ENCODE measurements at places on chromosomes 5 and 9.

GRCh38 chr9:89467278-89467625, 30.7 kb downstream of the SEMA4D start:
- DNase-seq, result no peak

- no peak for DNase-seq
Observed at GRCh38 chr5:16693879-16694278, 77.1 kb upstream of the RETREG1 start.

DNA sequence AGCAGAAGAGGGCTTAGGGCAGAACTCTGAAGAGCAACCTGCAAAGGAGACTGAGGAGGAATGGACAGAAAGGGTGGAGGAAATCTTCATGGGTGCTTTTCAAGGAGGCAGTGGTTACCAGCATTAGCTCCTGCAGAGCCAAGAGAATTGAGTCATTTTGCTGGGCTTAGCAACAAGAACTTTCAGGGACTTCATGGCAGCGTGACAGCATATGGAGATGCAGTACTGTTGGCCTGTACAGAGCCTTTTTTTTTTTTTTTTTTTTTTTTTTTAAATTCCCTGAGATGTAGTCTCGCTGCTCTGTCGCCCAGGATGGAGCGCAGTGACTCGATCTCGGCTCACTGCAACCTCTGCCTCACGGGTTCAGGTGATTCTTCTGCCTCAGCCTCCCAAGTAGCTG, 296.0 kb upstream of the DMRT1 start:
- DNase-seq, result no peak

DNA sequence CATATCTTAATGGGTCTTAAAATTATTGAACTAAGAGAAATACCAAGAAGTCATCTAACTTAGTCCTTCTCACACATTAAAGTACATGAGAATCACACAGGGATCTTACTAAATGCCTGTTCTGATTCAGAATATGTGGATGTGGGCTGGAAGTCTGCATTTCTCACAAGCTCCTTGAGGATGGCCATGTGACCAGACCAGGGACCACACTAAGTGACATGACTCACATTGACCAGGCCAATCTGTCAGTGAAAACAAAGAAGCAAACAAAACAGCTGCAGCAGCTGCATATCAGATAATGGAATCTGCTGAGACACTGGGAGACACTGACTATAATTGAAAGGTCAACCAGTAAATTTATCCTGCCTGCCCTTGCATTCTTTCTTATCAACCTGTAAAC, 110.5 kb downstream of the ADAMTS12 start:
- DNase-seq, result peak; percentile 59

DNA sequence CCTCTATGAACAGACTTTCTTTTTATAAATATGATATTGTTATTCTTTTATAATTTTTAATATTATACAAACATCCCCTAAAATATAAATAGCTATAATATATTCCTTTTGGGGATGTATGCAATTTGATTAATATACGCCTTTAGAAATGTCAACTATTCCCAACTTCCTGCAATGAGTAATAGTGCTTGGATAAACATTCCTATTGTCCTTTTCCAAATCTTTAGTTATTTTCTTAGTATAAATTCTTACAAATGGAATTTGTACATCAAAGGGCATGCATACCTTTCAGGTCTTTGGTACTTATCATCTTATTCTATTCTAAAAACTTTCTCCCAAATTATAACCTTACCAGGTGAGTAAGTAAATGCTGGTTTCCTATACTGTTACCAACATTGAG, 6.2 kb downstream of the NLN start:
- no peak for DNase-seq

DNA sequence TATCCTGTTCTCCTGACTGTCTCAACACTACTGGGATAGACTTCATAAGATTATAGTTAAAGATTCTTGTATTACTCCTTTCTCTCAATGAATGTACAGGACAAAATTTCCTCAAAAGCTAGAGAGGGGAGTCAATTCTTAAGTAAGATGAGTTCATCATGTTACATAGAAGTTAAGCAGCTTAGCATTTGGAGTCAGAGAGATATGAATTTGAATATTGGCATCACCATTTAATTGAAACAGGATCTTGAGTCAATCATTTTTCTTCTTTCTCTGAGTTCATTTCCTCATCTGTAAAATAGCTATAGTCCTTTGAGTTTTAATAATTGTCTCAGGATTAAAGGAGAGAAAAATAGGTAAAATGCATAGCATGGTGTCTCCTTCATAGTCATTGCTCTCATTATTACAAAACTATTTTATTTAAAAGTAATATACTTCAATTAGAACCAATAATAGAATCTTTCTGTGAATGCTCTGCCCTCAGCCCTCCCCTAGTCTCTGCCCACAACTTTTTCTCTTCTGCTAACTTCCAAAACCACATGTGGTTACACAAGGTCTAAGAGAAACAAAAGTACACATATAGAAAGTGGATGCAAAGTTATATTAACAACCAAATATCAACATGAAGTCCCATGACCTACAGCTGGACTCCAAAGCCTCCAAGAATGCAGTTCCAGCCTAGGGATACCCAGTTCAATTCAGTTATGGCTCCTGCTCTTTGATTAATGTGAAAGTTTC, 265.6 kb downstream of the TLE1 start:
- DNase-seq, result no peak

DNA sequence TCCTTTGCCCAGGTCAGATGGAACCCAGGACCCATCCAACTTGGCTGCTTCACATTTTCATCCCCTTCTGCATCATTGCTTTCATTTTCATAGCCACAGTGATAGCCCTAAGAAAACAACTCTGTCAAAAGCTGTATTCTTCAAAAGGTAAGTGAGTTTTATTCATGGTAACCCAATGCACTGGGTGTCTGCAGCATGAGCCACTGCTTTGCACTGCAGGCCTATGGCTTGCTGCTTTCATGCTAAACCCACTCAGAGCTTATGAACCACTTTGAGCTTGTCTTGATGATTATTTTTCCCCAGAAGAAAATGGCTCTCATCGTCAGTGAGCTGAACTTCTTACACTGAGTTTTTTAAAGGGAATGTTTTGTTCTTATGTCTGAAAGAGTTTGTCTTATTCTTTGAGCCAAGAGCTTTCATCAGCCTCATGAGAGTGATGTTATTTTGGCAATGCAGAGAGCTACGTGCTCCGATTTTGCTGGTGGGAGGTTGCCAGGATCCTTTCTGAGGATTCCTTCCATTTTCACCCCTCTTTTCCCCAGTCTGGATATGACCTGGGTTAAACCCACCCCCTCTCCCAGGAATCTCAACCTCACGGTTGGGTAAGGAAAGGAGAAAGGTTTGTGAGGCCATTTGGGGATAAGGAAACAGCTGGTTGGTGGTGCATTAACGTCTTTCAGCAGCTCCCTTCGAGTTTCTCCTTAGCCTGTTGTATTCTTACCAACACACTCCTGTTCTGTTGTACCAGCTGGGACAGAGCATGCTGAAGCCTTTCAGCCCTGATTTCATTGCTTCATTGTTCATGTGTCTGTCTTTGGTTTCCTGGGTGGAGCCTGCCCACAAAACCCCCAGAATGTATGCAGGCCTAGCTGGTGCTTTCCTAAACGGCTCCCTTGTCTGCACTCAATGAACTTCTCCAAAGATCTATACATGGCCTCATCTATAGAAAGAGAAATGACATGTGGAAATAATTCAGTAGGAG, 47.6 kb downstream of the PDCD1LG2 start:
- no peak for DNase-seq

- peak; percentile 2 for DNase-seq
Observed at GRCh38 chr9:121842612-121842978, 191.2 kb downstream of the DAB2IP start.

DNA sequence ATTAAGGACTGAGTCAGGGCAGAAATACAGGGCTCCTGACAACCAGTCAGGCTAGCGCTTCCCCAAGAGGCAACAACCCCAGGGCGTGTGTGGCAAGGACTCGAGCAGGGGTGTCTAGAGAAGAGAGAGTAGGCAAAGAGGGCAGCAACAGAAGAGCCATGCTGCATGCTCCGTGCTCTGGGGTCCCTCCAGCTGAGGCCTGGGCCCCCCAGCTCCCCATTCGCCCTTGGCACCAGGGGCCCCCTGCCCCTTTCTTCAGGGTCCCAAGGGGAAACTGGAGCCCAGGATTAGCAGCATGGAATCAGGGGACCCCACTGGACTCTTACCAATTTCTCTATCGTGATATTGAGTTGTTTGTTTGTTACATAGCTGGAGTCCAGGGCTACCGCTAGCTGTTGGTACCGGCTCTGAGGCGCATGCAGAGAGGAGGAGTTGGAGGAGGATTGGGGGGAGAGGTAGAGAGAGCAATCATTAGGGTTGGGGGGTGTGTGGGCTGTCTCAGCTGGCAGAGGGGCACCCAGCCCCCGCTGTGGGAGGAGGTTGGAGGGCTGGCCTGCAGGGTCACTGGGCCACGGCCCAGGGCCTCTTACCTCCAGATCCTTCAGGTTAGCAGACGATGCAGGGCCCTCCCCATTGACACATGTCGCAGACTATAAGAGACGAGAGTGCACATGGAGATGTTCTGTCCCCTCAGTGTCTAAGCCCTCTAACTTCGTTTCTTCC, 8.8 kb downstream of the GOLGA2 start:
- DNase-seq, result no peak

DNA sequence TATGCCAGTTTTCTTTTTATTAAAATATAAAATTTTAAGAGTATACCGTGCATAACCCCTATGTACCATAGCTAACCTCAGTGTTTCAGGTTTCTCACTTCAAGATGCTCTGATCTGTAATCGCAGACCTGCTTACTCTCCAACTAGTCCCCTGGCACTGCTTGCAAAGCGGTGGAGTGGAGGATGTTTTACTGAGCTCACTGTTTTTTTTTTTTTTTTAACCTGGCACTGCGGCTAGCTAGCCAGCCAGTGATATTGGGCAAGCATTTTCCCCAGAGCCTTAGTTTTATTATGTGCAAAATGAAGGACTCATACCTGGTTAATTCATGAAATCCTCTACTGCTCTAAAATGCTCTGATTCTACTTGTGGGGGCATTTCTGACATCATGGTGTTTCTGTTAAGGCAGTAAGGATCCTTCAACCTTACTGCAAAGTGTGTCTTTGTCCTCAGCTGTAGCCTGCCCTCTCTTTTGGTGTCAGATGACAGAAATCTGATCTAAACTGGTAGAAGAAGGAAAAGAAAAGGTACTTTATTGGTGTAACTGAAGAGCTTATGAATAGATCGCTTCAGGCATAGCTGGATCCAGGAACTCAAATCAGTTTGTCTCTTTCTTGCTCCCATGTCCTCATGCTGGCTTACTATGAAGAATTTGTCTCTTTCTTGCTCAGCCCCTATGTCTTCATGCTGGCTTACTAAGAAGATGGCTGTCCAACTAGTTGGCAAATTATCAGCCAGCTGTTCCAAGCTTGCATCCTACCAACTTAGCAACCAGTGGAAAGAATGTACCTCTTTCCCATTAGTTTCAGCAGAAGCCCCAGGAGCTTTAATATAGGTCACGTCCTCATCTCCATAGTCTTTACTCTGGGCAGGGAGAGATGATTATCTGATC, 59.8 kb downstream of the DOCK2 start:
- no peak for DNase-seq

DNA sequence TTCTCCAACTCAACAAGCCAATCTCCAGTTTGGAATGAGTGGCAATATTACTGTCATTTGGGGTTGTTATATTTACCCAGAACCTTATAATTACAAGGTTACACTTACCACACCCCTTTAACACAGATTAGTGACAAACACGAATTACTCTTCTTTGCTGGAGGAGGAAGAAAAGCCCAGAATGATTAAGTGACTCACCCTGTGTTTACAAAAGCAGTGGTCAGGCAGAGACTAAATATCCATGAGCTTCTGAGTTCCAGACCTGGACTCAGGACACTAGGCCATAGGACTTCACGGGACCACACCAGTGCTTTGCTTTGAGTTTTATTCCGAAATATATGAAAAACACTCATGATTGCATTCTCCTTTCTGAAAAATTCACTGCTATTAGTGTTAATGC, 370.8 kb downstream of the TLE1 start:
- no peak for DNase-seq

DNA sequence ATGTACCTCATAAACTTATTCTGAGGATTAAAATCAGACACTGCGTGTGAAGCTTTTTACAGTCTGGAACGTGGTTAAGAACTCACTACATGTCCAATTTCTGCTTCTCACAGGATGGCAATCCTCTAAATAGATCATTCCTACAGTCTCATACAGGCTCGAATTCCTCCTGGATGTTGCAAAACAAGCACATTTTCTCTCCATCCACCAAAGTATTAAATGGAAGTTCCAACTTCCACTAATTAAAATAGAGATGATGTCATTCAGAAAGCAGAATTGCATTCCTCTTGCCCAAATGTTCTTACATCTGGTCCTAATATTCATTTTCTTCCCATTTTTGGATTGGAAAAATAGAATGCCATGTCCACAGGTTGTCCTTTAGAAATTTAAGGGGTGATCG, 145.5 kb upstream of the PCA3 start:
- no peak for DNase-seq

- no peak for DNase-seq
Observed at GRCh38 chr5:6822068-6822467, 108.8 kb downstream of the TENT4A start.

GRCh38 chr5:59768152-59769040, 125.1 kb downstream of the PDE4D start:
- DNase-seq, result peak; percentile 77
